ENCODE measurements at places on chromosomes 5 and 9.

DNA sequence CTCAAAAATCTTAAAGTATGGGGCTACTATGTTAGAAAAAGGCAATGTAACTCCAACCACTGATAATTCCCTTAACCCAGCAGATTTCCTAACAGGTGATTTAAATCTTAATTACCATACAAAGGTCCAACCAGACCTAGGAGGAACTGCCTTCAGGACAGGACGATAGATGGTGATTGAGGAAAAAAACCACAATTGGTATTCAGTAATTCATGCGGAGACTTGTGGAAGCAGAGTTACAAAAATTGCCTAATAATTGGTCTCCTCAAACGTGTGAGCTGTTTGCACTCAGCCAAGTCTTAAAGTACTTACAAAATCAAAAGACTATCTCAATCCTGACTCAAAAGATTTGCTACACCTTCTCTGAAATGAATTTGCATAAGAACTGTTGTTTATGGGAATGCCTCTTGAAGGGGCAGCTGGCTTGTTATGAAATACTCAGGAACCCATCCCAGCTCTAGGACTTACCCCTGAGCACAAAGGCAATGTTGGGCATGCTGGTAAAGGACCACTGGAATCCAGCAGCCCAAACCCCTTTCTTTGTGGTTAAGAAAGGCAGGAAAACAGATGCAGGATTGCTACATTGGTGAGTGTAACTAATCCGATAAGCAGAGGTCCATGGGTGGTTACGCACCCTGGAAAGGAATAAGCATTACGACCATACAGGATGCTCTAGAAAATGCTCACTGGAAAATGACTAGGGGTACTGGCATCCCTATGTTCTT, 26.7 kb upstream of the EPB41L4A start:
- no peak for DNase-seq

- DNase-seq, result no peak
Observed at GRCh38 chr5:94376672-94377345, 241.6 kb downstream of the KIAA0825 start.

- DNase-seq, result no peak
Observed at GRCh38 chr5:106875591-106876297, 795.0 kb downstream of the EFNA5 start.

- DNase-seq, result no peak
Observed at GRCh38 chr5:1090538-1090937, 21.3 kb downstream of the SLC12A7 start.

All from fibroblast of skin of left quadriceps (primary cell).